NCI-H82 (cell line): ENCODE measurements at places on chromosomes 7 and 10.

GRCh38 chr7:22116451-22117030 lies 170.8 kb upstream of the CDCA7L start:
- no peak for DNase-seq

GRCh38 chr7:90624225-90624911 lies 28.2 kb downstream of the CDK14 start:
- peak; percentile 91 for DNase-seq

GRCh38 chr7:95723583-95724180 lies 48.7 kb upstream of the DYNC1I1 start:
- peak; percentile 78 for DNase-seq

DNA sequence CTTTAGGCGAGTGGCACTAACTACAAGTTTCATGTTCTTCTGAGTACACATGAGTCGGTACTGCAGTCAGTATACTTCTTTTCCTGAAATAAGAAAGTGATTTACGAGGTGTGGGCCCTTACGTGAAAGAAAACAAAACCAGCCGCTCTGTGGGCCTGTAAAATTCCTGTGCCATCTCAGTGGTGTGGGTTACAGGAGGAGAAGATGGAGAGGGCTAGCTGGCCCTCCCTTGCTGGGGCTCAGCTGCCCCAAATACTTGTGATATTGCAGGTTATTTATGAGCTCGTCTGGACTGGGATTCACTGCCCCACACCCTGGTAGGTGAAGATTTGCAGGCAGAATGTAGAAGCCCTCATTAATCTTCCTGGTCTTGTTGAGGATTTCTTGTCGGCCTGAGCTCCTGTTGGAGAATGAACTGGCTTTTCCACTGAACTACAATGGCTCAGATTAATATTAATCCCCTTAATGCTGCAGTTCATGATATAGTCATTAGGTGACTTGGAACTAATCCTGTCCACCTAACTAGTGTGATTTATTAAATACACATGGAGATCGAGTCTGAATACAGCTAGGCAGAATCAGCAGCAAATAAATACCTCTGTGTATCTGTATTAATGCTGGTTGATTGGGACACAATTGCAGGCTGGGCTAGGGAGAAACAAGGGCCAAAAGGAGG lies 68.0 kb downstream of the GBF1 start:
- DNase-seq: peak; percentile 94

DNA sequence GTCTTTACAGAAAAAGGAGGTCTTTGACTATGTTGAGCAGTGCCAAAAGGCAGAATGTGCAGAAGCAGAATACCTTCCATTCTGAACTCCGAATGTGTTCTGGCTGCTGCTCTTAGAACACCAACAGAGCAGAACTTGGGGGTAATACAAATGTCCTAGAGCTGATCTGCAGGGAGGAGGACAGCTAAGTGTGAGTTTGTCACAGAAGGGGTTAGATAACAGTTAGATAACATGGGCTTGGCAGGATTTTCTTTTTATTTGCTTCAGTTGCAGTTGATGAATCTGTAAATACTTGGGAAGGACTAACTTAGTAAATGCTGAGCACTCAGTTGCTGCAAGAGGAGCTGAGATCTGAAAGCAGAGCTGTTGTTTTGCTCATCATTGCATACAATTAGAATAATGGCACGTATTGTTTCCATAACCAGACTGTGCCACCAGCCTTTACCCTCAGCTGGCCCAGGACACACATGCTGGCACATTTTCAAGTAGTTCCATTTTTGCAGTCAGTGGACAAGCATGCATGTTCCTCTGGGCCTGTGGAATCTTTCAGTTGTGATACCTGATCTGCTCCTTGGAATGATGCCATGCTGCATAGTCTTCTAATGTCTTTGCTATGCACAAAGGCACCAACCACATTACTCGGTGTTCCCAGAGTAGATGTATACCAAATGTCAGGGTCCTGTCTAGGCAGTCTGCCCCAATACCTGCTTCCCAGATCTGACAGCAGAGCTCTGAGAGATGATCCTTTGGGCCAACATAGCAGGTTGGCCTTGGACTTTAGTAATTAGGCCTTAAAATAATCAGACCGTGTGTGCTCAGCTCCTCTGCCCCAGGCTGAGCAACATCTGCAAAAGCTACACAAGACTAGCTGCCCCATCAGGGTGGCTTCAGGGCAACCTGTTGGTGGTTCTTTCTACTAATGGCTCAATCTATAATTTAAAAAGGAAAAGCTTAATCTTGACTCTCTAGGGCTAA lies 55.7 kb downstream of the GSDME start:
- DNase-seq: no peak
